Vagina (tissue), 2 donors: ENCODE measurements at places on chromosomes 16 and 17.

- DNase-seq: no peak
Measured at GRCh38 chr17:5405400-5405799, 14.1 kb downstream of the NUP88 start.

- DNase-seq: peak; percentile 52
Measured at GRCh38 chr16:55917373-55918160, 42.4 kb upstream of the CES5A start.

DNA sequence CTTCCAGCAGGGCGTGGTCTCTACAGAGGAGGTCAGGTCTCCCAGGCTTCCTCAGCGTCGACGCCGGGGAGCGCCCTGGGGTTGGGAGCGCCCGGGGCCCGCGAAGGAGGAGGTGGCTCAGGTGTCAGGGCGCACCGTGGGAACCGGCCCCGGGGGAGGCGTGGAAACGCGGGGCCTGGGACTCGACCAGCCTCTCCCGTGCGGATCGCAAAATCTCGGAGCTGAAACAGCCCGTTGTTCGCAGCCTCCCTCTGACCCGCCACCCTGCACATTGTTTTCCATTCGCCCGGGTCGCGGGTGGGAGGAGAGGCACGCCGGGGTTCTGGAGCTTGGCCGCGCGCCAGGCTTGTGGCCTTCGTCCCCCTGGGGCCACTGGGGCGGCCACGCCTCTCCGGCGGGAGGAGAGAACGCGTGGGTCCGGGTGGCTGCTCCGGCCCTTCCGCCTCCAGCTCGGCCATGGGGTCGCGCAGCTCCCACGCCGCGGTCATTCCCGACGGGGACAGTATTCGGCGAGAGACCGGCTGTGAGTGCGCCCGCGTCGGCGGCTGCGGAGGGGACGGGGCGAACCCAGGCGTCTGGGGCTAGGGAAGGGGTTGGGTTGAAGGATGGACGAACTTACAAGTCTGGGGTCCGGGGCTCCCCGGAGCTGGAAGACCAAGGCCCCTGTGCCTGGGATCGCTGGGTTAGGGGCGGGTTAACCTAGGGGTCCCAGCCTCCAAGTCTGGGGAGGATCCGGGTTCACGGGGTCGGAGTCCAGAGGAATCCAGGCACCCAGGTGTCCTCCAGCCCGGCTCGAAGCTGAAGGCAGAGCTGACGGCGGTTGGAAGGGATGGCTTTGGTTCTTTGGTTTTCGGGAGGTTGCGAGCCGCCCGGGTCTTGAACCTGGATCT lies at the start of gene CHP2:
CHP2 (plus strand) TSS at position 433 of the 890 bp plus-strand sequence; CDS start at position 457, 24 bp downstream.
- DNase-seq: no peak

DNA sequence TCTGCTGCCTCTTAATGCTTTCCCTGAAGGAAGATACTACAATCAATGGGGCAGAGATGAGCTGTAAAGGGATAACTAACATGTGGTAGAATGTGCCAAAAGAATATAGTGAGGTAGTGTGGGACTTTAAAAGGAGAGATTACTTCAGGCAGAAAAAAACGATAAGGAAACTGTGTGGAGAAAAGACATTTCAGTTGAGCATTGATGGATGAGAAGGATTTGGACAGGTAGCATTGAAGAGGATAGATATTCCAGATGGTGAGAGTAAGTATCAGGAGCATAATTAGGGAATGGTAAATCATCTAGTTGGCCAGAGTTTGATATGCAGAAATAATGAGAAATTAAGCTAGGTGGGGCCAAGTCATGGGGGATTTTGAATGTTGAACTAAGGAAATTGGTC lies 97.3 kb downstream of the NLK start:
- DNase-seq: no peak

DNA sequence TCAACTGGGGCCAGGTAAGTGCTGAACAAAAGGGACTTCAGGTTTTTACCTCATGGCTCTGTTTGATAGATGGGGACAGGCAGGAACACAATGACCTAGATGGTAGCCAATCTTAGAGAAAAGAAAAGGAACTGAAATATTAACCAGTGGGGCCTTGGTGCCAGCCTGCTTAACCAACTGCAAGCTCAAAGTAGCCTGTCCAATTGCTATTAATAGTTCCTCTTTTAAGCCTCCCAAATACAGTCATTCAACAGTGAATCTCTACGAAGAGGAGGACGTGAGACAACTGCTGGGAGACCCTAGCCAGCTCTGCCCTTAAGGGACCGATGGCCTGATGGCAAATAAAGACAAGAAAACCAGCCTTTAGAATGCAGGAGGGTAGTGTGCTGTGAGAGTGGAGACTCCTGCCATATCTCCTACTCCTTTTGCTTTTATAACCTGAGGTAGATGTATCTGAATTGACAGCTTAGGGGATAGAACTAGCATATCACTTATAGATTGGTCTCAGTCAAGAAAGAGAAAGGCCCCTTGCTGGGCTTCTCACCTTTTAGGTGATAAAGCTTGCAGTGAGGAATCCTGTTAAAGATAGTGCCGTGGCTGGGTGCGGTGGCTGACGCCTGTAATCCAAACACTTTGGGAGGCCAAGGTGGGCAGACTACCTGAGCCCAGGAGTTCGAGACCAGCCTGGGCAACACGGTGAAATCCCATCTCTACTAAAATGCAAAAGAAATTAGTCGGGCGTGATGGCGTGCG lies 28.3 kb downstream of the ARSG start:
- DNase-seq: no peak

GRCh38 chr16:53756275-53756996 lies 52.5 kb downstream of the FTO start:
- DNase-seq: no peak

DNA sequence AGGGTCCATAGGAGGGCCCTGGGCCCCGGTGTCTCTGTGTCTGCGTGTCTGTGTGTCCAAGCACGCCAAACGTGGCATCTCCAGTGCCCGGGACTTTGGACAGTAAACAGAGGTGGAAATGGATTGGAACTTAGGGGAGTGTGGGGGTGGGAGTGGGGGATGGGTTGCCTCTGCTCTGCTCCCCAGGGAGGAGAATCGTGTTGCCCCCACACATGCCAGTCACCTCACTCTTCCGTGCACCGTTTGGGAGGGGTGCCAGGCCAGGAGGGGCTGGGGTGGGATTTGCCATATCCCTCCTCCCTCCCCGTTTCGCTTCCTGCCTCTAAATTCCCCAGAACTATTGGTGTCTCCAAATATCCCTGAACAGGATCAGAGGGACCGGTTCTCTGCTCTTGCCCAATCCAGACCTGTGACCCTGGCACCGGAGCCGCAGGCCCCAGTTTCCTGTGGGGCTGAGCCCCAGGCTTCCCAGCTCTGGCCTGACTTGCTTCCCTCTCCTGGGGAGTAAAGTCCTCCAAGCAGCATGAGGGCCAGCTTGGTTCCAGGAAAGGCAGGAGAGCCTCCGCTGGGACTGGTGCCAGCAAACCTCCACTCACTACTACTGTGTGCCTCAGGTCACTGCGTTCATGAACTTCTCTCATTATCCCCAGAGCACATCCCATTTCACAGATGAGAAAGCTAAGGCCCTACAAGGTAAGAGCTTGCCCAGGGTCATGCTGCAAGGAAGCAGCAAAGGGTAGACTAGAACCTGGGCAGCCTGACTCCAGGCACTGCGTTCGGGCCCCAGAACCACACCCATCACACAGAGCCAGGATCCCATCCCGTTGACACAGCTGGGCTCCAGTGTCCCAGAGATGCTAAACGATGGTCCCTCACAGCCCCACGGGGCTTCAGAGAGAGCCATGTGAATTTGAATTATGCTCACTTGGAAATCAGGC lies at the start of gene ASGR1:
ASGR1 (minus strand) TSS at position 54 of the 938 bp plus-strand sequence. CDS start 807 bp downstream, outside the sequence.
- DNase-seq: no peak

DNA sequence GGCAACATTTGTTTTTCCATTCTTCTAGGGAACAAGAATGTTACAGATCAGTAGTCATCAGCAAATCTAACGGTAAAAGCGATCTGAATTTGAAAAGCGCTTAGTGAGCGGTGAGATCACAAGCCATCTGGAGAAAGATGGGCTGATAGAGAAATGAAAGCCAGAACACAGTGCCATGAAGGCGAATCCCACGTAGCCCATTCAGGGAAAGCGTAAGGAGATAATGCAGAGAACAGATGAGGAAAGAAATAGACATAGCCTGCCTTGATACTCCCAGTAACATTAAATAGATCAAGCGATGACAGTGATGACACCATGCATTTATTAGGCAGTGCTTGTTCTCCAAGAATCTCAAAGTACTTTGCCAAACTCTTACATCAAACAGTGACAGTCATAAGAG lies 183.1 kb upstream of the PSMD7 start:
- DNase-seq: no peak

- DNase-seq: no peak
Measured at GRCh38 chr17:9890124-9890523, 14.9 kb downstream of the RCVRN start.

GRCh38 chr17:74780443-74781238 lies 4.5 kb upstream of the NAT9 start:
- DNase-seq: no peak

- no peak for DNase-seq
Measured at GRCh38 chr17:4631836-4632580, 9.5 kb downstream of the ALOX15 start.

DNA sequence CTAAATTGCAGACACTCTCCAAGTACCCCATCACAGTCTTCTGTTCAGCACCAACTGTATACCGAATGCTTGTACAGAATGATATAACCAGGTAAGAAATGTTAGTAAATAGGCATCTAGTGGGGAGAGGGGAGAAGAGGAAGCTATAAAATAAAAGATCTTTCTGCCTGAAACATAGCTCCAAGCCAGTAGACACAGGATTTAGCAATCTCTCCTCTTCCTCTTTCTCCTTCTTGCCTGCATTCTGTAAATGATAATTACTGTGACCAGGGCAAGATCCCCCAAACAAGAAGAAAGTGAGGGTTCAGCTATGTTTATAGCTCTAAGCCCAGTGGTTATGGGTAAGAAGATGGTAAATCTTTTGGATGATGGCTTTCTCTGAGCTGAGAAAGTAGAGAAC lies 17.9 kb downstream of the ACSM3 start:
- DNase-seq: no peak

DNA sequence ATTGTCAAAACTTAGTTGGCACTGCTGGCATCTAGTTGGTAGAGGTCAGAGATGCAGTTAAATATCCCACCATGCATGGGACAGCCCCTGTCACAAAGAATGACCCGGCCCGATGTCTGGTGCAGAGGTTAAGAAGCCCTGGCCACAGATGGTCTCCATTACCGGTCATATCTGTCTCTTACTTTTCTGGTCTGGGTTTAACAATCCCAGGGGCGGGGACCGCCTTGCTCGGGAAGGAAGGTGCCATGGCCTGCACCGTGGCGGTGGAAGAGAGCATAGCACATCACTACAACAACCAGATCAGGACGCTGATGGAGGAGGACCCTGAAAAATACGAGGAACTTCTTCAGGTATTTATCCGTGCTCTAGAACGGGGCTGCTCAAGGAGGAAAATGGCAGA lies 8.1 kb downstream of the COQ7 start:
- DNase-seq: no peak

GRCh38 chr17:65509032-65509431 lies 52.4 kb downstream of the AXIN2 start:
- DNase-seq: no peak

DNA sequence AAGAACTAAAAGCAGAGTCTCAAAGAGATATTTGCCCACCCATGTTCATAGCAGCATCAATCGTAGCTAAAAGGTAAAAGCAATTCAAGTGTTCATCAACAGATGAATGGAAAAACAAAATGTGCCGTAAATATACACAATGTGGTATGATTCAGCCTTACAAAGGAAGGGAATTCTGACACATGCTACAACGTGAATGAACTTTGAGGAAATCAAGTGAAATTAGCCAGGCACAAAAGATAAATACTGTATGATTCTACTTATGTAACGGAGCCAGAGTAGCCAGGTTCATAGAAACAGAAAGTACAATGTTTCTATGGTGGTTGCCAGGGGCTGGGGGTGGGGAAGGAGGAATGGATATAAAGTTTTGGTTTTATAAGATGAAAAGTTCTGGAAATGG lies 57.8 kb upstream of the IL34 start:
- DNase-seq: no peak

DNA sequence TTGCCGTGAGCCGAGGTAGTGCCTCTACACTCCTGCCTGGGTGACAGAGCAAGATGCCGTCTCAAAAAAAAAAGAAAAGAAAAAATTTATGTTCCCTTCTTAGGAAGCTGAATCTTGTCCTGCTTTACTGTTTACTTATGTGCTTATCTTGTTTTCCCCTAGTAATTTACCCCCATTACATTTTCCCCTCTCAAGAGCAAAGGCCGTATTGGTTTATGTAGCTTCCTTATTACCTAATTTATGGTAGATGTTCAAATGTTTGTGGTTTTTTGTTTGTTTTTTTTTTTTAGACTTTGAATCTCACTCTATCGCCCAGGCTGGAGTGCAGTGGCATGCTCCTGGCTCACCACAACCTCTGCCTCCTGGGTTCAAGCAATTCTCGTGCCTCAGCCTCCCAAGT lies 10.3 kb upstream of the SLC52A1 start:
- no peak for DNase-seq

- DNase-seq: no peak
Measured at GRCh38 chr17:30196504-30196903, 39.0 kb downstream of the SLC6A4 start.

GRCh38 chr17:59383893-59384292 lies 52.4 kb downstream of the YPEL2 start:
- no peak for DNase-seq

GRCh38 chr16:6853565-6853964 lies 479.1 kb upstream of the RBFOX1 start:
- no peak for DNase-seq

DNA sequence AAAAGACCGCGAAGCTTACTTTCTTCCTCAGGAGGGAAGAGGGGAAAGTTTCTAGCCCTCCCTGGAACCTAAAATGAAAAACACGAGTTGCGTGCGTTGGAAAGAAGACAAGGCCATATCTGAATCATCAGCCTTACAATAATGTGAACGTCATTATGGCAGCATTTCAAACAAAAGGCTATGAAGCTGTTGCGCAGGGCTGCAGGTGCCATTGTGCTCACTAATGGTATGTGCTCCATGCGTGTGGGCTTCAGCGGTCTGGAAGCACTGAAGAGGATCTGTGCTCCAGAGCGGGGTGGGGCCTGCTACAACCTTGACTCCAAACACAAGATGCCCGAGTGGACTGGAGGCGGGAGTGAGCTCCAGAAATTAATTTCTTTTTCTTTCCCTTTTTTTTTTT lies 12.1 kb upstream of the CYB5B start:
- DNase-seq: no peak

DNA sequence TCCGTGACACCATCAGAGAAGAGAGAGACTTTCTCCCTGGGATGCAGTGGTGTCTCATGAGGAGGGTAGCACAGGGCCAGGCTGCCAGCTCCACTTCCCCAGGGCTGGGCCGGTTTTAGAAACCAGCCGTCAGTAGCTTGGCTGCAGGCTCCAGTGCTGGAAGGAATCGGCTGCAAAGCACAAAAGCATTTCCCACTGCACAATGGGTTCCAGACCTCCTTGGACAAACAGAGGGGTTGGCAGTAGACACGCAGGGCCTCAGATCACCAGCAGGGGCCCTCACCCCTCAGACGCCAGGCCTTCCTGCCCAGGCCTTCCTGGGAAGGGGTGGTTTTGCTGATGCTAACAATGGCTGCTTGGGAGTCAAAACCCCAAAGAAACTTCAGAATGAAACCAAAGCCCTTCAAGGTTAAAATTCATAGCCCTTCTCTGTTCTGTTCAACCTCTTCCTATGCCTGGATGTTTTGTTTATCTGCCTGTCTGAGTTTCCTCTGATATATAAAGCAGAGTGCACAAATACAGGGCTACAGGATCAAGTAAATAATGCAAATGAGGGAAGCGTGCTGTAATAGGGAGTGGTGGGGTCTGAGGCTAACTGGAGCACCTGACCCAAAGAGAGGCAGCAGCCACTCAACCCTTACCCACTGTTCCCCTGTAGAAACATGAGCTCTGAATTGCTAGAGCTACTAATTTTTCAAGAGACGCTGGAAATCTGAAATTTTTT lies 26.2 kb downstream of the TEKT5 start:
- no peak for DNase-seq
